ENCODE measurements at places on chromosomes 2 and 18.

DNA sequence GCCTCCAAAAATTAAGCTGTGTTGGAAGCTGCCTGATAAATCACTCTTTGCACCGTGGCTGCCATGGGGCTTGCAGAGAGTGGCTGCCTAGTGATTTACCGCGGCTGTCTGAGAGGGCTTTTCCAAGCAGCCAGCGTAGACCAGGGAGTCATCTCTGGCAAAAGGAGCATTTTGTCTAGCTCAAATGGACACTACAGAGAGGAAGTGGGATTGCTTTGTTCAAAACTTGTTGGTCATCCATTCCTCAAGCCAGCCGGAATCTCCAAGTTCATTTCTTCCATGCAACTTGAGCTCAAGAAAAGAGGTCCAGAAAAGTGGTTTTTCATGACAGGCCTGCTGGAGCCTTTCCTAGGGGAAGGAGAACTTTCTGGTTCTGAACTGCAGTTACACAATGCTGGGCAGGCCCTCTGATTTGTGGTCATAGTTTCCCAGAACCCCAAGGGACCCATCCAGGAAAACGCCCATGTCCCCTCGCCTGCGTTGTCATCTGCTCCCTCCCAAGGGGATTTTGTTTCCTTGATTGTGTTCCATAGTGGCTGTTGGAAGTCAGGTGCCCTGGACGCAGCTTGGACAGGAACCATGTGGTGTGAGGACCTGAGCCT is 108.1 kb downstream of the TRIB2 start:
- no peak for DNase-seq

DNA sequence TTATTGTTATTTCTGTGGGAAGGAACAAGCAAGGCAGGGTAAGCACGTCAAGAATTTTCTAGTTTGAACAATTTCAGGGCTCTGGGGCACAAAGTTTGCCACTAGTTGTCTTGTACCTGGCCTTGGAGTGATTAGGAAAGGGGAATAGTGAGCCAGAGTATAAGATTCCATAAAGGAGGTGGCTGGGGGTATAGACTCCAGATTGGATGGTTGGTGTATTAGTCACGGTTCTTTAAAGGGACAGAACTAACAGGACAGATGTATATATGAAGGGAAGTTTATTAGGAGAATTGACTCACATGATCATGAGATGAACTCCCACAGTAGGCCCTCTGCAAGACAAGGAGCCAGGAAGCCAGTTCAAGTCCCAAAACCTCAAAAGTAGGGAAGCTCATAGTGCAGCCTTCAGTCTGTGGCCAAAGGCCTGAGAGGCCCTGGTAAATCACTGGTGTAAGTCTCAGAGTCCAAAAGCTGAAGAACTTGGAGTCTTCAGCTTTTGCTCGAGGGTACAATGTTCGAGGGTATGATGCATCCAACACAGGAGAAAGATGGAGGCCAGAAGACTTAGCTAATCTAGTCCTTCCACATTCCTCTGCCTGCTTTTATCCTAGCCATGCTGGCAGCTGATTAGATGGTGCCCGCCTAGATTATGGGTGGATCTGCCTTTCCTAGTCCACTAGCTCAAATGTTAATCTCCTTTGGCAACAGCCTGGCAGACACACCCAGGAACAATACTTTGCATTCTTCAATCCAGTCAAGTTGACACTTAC is 31.5 kb upstream of the PTPRM start:
- DNase-seq: no peak

DNA sequence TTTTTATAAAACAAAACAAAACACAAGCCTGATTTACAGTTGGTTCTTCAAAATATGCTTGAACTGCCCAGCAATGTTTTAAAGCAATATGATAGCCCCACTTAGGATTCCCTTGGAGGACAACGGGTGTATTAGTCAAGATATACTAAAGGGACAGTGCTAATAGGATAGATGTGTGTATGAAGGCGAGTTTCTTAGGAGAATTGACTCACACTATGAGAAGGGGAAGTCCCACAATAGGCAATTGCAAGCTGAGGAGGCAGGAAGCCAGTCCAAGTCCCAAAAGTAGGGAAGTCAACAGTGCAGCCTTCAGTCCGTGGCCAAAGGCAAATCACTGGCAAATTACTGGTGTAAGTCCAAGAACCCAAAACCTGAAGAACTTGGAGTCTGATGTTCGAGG is 167.9 kb downstream of the CBLN2 start:
- no peak for DNase-seq

- DNase-seq: no peak
These were observed 307.3 kb upstream of the CNTNAP5 start for GRCh38 chr2:123717636-123718334.

DNA sequence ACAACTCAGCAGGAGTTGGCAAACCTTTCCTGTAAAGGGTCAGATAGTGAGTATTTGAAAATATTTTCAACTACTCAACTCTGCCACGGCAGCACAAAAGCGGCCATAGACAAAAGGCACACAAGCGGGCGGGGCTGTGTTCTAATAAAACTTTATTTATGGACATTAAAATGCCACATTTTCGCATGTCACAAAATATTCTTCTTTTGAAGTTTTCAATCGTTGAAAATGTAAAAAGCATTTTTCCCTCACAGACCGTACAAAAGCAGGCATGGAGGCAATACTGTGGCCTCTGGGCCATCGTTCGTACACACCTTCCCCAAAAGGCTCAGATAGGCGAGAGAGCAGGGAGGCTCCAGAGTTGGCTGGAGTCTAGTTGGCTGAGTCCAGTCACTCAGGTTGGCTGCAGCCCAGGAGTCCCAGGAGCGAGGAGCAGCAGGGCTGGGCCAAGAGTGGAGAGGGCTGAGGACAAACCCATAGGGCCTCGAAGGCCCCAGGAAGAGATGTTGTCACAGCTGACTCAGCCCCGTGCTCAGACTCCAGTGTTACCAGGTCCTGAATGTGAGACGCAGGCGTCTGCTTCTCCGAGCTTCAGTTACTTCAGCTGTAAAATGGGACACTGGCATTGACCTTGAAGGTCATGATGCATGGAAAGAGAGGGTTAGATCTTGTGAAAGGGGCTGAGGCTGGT is 42.5 kb downstream of the SDC1 start:
- DNase-seq: no peak

GRCh38 chr2:182080493-182080892 is 94.8 kb downstream of the PPP1R1C start:
- no peak for DNase-seq

GRCh38 chr2:64212801-64213321 is 68.6 kb upstream of the PELI1 start:
- no peak for DNase-seq

DNA sequence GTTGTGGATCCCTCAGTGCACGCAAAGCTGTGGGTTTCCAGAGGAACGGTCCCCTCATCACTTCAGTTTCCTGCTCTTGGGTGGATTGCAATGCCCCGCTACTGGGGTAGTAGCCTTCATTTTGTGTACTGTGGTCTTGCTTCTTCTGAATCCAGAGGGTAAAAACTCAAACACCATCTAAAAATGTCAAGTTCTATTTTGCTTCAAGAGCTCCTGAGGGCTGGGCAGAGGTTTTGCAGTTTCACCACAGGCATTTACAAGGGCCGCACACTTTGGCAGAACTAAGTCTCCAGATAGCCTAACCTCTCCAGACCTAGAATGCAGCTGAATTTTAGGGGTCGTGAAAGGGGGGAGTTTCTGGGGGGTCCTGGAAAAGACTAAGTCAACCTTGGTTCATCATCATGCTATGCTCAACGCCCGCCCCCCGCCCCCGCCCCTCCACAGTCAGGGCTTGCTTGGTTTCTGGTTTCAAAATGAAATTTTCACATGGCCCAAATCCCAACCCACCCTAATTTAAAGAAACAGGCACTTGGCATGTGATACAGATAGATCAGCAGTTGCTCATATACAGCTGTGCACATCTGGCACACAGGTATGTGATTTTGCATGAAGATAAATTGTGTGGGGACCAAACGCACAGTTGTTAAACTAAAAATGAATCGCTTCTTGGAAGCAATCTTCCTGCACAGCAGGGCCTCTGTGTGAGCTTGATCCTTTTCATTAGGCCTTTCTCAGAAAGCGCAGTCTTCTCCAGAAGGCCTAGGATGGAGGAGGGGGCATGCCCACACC is 329.6 kb downstream of the OSR1 start:
- no peak for DNase-seq

DNA sequence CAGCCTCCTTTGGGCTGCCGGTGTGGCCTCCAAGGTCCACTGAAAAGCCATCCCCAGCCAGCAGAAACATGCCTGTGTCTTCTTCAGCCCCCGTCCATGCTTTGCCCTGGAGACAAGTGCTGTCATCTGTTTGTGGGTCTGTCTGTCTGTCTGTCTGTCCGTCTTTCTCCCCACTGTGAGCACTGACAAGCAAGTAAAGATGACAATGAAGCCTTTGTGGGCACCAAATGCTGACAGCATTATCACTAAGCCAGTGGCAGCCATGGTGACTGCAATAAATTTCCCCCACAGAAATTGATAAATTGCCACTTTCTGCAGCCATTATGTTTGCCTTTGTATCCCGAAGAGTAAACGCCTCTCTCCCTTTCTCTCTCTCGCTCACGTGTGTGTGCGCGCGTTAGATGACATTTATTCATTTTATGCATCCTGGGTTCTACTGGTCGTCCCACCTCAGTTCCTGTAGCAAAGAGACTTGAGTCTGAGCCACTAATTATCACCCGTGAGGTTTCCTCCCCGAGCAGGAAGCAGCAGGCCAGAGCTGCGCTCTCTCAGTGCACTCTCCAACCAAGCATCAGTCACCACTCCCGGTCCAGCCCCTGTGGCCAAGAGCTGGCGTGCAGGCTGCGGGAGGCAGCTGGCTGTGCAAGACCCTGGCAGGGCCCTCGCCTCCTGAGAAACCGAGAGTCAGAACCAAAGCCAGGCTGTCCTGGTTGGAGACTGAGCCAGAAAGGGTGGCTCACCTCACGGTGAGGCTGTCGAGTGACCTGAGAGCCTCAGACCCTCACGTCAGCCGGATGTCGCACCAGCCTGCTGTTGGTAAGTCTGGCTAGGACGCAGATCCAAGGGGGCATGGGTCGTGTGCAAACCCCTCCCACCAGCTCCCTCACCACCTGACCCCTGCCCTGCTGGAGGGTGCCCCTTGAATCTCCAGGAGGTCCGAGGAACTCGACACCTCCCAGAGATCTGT is 6.9 kb downstream of the STEAP3 start:
- no peak for DNase-seq

GRCh38 chr18:44679914-44680272 is 795 bp upstream of the SETBP1 start:
- peak; percentile 56 for DNase-seq

DNA sequence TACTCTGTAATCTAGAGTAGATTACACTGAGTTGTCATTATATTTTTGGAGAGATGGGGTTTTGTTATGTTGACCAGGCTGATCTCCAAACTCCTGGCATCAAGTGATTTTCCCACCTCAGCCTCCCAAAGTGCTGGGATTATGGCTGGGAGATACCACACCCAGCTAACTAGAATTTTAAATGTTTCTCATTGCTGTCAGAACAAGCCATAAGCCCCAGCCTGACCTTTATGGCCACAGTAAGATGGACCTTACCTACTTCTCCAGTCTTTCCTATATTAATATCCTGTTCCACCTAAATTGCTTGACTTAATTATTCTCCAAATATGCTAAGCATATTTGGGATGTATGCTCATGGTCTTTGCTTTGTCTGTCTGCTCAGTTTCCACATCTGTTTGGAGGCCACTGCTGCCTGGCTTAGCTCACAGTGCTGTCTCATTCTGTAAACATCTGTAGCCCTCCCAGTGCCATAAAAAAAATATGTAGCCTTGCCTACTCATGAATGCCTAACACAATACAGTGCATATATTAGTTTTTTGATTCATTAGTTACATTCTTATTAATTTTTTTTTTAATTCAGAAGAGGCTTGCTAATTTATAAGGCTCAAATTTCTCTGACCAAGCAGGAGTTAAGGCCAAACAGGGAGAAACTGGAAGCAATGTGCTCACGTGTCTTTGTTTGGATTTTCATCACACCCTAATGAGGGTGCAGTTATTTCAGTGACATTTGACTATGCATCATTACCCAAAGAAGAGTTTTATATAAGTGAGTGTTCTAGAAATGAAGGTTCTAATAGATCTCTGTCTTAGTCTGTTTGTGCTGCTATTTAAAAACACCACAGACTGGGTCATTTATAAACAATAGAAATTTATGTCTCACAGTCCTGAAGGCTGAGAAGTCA is 45.3 kb upstream of the PSME4 start:
- DNase-seq: no peak

- no peak for DNase-seq
These were observed 481.6 kb downstream of the IRS1 start for GRCh38 chr2:226317970-226318369.

DNA sequence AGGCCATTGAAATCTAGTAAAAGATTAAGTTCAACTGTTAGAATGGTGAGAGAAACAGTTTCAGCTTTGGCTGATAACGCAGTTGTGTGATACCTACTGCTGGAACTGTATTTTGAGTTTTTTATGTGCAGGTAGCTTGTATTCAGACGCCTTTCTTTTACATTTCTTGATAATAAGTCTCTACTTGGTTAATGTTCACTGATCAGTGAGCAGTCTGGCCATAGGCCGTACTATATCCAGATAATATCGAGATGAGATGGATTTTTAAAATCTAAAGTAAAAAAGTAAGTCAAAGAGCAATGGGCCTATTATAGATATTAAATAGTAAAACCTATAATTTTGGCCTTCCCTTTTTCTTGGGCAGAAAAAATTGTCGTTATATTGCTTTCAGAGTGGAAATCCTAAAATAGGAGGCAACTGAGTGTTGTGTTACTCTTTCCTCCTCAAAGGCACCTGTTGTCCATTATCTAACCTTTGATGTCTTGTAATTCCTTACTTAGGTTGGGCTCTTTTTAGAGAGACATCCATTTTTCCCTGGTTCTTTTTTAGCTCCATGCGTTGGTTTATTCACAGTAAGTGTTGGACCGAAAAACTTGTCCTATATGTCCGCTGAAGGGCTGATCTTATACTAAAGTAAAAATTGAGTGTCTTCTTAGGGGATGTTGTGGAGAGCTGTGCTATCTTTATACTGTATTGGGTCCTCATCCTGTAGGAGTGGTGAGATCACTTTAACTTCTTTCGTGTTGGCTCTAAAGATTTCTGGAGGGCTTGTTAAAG is 1.7 kb downstream of the EML4 start:
- DNase-seq: no peak

DNA sequence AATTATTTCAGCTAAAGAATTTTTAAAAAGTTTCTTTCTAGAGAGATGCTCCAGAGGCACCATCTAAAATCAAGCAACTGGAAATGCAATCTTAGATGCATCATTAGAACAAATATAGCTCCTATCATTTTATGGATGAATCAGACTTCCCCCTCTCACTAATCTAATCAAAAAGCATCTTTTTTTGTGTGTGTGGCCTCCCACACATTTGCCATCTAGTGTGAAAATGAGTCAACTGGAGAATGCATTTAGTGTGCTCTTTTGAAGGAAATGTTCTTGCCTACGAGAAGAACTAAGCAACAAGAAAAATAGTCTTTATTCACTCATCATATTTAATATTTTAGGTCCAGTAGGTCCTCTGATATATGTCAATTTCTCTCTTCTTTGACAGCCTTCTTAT is 39.5 kb upstream of the FIGN start:
- no peak for DNase-seq

DNA sequence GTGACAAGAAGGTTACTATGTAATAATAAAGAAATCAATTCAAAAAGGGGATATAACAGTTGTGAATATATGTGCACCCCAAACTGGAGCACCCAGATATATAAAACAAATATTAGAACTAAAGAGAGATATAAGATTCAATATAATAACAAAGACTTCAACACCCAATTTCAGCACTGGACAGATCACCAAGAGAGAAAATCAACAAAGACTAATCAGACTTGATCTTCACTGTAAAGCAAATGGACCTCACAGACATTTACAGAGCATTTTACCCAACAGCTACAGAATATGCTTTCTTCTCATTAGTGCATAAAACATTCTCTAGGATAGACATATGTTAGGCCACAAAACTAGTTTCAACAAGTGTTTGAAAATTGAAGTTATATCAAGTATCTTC is 287.7 kb downstream of the DSC3 start:
- no peak for DNase-seq

Measured in NCI-H510A (cell line).